ENCODE measurements at places on chromosomes 6 and 20. TPM values are rescaled to one million over a fixed set of nuclear protein-coding genes. Genes with fewer than 3 reads are reported as not detected.

The RIN2 gene
- 60.9 TPM for total RNA-seq

The SPATA25 gene
- total RNA-seq = 16.7 TPM

The KCNB1 gene
- total RNA-seq = 1.4 TPM

- DNase-seq = no peak
These were observed 8.1 kb downstream of the ASIP start for GRCh38 chr20:34249291-34249690.

- no peak for DNase-seq
These were observed 46.9 kb upstream of the ENPP5 start for GRCh38 chr6:46217671-46218131.

DNA sequence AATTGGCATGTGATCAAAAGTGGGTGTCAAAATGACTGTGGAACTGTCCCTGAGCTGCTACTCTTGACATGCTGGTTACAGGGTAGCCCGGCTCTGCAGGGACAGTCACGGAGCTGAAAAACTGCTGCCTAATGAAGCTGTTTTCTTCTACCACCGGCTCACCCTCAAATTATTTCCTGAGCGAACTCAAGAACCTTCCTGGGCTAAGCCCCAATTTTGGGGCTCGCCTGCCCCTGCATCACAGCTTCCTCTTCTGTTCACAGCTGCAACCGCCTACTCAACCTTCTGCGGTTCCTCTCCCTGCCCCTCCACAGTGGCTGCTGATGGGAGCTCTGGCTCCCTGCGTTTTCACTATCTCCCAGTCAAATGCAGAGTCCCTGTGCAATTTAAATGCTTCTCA, 110.8 kb upstream of the MLN start:
- DNase-seq = no peak

- no peak for DNase-seq
These were observed 43.9 kb upstream of the MDFI start for GRCh38 chr6:41594326-41594725.

DNA sequence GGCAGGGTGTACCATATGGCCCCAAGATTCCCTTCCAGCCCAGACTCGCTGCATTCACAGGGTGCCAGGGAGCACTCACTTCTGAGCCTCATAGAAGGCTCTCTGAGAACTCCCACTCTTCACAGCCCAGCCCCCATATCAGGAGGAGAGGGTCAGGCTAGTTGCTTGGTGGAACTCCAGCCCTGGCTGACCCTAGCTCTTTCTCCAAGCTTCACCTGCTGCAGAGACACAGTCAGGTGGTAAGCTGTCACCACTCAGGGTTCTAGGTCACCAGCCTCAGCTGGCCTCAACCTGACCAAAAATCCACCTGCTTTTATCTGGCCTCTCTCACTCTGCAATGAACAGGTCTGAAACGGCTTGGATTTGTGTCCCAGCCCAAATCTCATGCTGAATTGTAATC, 162.7 kb upstream of the MLN start:
- DNase-seq = no peak

The NRSN1 gene
- not detected for total RNA-seq

The DLL1 gene
- 6.1 TPM for total RNA-seq

GRCh38 chr20:39825950-39826349, 863.1 kb downstream of the MAFB start:
- DNase-seq = no peak

The CLVS2 gene
- not detected for total RNA-seq

- no peak for DNase-seq
These were observed 40.9 kb downstream of the GSTA4 start for GRCh38 chr6:52953911-52954839.

GRCh38 chr20:59940956-59941294, 736 bp downstream of the FAM217B start:
- DNase-seq = no peak

GRCh38 chr6:162942866-162943265, 215.1 kb downstream of the PACRG start:
- DNase-seq = no peak

The SPTLC3 gene
- total RNA-seq = 4.5 TPM

GRCh38 chr20:44728801-44729443, 13.8 kb downstream of the CCN5 start:
- no peak for DNase-seq

- no peak for DNase-seq
These were observed 12.8 kb downstream of the RAMACL start for GRCh38 chr6:166573511-166574216.

- no peak for DNase-seq
These were observed 607.2 kb downstream of the QKI start for GRCh38 chr6:164021589-164022250.

All from thoracic aorta (tissue), 2 donors.